ENCODE measurements at places on chromosomes 1 and 21. TPM values are rescaled to one million over a fixed set of nuclear protein-coding genes. Genes with fewer than 3 reads are reported as not detected.

The TADA1 gene
- total RNA-seq = 11.6 TPM

The PTGS2 gene
- 22.1 TPM for total RNA-seq

The PODN gene
- 0.53 TPM for total RNA-seq

The ZNF326 gene
- total RNA-seq = 5.5 TPM

The KCNJ15 gene
- 2.1 TPM for total RNA-seq

The RPE65 gene
- total RNA-seq = not detected

The CD5L gene
- not detected for total RNA-seq

The PLPP3 gene
- total RNA-seq = 2.2 TPM

The CLDN19 gene
- not detected for total RNA-seq

The FCER1G gene
- 0.26 TPM for total RNA-seq

The TSPAN1 gene
- 49.4 TPM for total RNA-seq

The LRRC53 gene
- total RNA-seq = not detected

The RIMS3 gene
- total RNA-seq = 0.26 TPM

The LCE2A gene
- total RNA-seq = not detected

The MIXL1 gene
- not detected for total RNA-seq

The TMOD4 gene
- not detected for total RNA-seq

The BRDT gene
- total RNA-seq = not detected
